ENCODE measurements at places on chromosomes 1 and 21.

GRCh38 chr1:46689356-46689755 lies 17.7 kb downstream of the TEX38 start:
- no peak for DNase-seq

GRCh38 chr1:172144445-172145061 lies 275.9 kb upstream of the C1orf105 start:
- peak; percentile 97 for DNase-seq

DNA sequence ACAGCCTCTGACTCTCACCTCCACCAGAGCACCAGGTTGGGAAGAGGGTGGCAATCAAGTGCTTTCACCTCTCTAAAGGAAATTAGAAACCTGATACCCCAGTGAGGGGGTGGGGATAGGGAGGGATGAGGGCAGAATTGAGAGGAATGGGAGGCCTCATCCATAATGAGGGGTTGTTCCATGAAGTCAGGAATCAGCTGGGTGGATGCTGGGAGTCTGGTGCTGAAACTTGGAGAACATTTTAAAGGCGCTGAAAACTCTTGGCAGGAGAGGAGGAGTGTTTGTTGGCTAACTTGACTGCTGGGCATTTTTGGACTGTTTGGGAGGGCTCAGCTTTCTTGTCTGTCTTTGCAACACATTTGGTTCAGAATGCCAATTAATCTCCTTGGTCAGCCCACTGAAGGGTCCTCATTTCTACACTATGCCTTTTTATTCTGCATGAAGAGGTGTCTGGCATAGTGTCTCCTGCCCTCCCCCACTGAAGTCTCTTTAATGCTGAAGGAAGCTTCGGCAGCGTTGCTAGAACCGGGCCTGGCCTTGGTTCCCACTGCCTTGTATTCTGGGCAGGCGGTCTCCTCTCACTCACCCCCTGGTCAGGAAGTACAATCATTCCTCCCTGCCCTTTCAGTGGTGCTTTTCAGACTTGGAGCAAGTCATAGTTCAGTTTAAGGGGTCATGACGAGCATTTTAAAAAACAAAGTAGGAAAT lies 2.2 kb downstream of the PHGDH start:
- DNase-seq: no peak

DNA sequence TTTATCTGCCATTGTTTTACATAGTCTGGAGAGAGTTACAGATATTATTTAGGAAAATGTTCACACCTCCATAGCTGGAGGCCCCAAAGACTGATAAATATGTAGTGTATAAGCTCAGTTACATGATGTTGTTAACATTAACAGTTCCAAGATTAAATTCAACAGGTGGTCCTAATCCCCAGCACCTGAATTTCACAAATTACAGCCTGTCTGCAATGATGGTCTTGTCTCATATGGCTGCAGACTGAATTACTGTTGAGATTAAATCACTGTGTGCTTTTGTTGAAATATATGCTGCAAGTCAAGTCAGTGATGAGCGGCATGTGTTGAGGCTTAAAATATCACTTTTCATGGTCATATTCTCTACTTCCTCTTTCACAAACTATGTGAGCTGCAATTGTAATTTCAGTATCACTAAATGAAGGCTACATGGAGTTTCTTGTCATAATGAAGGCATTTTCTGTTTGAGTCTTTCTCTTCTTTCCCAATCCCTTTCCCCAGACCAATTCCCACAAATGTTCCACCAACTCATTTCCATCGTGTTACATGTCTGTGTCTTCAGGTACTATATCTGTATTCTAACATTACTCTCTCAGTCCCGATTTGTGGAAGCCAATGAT lies 4.2 kb downstream of the ST6GALNAC5 start:
- no peak for DNase-seq

DNA sequence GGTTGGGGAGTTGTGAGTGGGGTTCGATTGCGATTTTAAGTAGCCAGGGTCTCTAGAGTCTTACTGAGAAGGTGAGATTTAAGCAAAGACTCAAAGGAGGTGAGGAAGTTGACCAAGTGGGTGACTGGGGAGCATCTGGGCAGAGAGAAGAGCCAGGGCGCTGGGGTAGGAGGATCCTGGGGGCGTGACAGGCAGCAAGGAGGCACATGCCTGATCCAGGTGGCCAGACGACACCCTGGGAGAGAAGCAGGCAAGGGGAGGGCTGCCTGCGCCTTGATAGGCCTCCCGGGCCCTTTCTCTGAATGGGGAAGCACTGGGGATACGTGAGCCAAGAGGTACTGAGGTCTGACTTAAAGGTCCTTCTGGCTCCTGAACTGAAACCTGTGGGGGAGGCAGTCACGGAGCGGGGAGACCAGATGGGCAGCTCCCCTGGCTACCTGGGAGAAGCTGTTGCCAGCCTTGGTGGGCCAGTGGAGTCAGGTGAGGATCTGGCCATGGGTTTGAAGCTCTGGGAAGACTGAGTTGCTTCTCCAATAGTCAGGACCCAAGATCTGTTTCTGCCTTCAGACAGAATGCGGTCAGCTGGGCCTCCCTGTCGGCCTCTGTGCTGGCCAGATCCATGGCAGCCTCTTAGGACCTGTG lies 5.4 kb downstream of the ZBTB48 start:
- DNase-seq: no peak

- DNase-seq: no peak
These were observed 206.6 kb downstream of the DSCAM start for GRCh38 chr21:40640266-40640789.

GRCh38 chr1:182446033-182446669 lies 3.8 kb upstream of the RGSL1 start:
- DNase-seq: peak; percentile 28

DNA sequence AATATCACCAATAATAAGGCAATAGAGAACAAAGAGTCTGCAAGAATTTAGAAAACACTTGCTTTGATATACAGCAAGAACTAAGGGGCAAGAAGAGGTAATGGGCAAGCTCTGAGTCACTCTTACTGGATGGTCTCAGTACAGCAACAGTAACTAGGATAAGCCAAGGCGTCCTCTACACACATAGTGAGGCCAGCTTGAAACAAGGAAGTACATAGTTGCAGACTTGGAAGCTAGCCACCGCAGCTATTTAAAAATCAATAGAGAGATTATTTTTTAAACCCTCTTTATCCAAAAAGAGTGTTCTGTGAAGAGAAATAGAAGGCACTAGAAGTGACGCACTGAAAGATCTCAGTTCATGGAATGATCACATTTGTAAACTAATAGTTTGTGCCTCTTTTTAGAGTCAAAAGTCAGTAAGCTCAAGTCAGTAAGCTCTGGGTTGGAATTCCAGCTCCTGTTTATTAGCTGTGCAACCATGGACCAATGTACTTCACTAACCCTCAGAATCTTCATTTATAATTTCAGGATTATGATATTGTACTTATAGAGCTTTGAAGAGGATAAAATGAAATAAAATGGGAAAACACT lies 118.6 kb downstream of the AKT3 start:
- no peak for DNase-seq

DNA sequence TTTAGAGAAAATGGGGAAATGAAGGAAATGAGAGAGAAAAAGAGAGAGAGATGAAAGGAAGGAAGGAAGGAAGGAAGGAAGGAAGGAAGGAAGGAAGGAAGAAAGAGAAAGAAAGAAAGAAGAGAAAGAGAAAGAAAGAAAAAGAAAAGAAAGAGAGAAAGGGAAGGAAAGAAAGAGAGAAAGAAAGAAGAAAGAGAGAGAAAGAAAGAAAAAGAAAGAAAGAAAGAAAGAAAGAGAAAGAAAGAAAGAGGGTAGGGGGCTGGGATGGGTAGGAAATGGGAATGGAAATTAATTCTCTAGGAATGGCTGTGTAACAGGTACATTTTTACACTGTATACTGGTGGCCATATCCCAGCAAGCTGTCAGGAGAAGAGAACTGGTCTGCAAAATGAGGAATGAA lies 4.3 kb upstream of the SH2D1B start:
- no peak for DNase-seq

GRCh38 chr1:2229911-2230731 lies 2.0 kb downstream of the SKI start:
- DNase-seq: no peak

DNA sequence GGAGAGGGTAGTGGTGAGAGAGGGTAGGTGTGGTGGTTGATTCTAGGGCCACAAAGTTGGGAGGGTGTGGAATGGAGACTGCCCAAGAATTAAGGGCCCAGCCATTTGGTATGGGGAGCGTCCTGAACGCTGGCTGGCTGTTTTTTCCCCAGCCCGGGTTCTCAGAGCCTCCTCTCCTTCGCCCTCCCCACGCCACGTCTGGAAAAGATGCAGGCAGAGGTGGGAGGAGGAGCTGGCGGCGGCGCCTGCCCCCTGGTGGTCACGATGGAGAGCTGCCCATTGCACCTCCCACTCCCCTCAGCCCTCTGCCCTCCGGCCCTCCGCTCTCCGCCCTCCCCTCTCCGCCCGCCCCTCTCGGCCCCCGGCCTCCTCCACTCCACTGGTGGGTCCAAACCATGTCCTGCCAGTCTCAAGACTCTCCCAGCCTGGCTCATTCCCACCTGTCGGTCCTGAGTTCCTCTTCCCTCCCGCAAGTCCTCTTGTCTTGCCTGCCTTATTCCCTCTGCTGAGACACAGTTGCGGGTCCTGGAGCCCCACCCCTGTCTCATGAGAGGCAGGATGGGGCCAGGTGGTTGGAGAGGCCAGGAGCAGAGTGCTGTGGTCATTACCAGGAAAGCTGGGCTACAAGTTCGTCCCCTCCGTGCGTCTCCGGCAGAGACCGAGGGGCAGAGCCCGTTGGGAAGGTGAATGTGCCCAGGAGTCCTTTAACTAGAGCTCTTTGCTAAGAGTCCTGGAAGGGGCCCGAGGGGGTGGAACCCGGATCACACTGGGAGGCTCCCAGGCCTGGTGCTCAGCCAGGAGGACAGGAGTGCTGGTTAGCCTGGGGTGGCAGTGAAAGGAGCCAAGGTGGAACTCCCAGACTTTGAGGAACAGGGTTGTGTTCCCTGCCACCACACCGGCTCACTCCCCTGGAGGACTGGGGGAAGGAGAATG lies 22.6 kb downstream of the ETNK2 start:
- no peak for DNase-seq

GRCh38 chr1:225906467-225906866 lies 17.5 kb upstream of the LEFTY1 start:
- no peak for DNase-seq

- no peak for DNase-seq
These were observed 207.0 kb downstream of the TNR start for GRCh38 chr1:175536369-175536768.

GRCh38 chr1:180521474-180522212 lies 19.3 kb upstream of the ACBD6 start:
- no peak for DNase-seq

DNA sequence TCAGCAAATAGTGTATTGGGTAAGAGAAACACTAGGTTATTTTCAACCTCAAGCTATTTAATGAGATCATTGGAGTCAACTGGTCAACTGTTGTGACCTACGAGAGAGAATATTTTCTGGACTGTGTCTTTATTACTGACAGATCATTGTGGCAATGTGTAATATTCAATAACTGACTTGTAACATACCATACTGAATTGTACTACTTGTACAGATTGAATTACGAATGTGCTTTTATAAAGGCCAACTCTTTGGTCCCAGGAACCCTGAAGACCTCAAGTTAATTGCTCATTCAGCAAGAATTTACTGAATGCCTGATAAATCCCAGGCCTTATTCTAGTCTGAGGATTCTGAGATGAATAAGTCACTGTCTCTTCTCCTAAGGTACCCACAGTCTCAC lies 56.1 kb upstream of the CAMK1G start:
- DNase-seq: peak; percentile 16

- DNase-seq: no peak
These were observed 10.2 kb downstream of the CD55 start for GRCh38 chr1:207331354-207332313.

GRCh38 chr1:228734881-228735801 lies at the start of gene RHOU:
TSS of gene RHOU (plus strand) at chr1:228735479. CDS start at chr1:228735743, 264 bp downstream.
- no peak for DNase-seq

DNA sequence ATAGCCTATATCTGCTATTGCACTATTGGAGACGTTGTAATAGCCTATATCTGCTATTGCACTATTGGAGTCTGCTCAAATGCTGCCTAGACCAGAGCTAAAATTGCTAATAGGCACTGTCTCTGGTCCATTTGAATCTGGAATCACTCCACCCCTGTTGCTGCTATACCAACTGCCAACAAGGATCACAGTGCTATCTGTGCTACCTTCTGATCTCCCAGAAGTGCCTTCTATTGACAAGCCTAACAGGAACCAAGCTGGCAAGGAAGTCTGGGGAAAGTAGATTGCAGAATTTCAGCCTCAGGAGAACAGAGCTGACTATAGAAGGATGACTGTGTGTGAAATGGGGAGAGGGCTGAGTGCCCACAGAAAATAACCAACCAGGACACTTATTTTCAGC lies 15.9 kb downstream of the RWDD3 start:
- no peak for DNase-seq
